ENCODE measurements at places on chromosomes 13 and 19.

DNA sequence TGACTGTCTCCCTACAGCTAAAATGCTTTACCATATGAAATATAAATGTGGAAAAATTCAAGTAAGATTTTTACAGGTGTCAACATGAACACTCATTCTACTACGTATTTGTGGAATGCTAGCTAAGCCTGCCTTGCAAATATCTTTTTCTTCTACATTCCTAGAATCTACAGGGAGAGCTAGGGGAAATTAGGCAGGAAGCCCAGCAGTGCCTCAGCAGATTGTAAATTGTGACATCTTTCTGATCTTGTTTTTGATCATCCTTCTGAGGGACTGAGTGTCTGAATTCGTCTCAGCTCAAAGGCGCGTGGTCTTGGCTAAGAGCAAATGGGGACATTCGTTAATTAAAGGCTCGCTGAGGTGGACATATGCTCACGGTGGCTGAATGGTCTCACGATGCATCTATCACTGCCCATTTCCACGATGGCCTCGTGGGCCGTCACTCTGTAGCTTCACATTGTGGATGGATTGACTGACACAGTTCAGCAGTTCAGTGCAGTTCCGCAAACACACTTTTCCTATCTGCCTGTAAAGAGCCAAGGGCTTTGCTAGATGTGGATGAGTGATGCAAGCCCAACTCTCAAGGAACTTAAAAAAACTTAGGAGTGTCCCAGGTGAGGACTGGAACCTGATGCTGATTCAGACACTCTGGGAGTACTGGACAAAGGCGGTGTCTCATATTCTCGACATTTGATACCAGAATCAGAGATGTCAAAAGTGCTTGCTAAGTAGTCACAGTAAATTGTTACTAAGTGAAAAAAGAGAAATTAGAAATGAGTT lies 562.5 kb downstream of the EFNB2 start:
- no peak for DNase-seq

GRCh38 chr19:10682397-10683063 lies 18.7 kb upstream of the QTRT1 start:
- DNase-seq, result no peak

DNA sequence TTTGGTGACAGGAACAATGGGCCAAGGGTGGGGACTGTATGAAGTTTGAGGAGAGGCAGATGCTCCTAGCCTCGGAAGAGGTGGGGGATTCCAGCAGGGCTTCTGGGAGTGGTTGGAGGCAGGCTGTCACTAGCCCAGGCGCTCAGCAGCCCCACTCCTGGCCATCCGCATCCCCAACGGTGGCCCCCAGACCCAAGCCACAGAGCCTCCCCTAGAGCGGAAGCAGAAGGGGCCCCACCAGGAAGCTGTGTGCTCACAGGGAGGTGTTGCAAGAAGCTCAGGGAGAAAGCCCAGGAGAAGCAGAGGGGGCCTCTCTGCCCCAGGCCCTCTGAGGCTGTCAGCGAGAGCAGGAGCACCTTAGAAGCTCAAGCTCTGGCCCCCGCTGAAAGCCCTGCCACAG lies 8.3 kb downstream of the PRAM1 start:
- no peak for DNase-seq

DNA sequence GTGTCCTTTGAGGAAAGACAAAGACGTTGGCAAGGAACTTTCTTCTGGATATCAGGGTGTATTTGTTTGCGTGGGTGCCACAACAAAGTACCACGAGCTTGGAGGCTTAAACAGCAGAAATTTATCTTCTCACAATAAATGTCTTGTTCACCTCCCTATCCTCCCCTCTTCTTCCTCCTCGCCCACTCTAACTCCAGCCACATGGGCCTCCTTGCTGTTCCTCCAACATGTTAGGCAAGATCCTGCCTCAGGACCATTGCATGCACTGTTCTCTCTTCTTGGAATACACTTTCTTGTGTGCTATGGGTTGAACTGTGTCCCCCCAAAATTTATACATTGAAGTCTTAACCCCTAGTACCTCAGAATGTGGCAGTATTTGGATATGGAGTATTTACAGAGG lies 45.7 kb downstream of the VAV1 start:
- no peak for DNase-seq

DNA sequence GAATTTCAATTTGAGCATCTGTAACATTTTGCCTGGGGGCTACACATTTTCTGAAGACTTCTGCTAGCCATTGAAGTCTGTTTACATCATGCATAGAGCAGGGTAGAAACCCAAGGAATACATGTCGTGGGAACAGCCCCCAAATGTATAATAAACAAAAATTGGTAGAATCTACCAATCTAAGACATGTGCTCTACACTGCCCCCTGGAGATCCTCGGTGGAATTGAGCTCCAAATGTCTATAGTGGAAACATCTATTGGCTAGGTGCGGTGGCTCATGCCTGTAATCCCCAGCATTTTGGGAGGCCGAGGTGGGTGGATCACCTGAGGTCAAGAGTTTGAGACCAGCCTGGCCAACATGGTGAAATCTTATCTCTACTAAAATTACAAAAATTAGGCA lies 57.3 kb downstream of the MBD3L2B start:
- no peak for DNase-seq

- no peak for DNase-seq
These were observed 482.0 kb downstream of the DIAPH3 start for GRCh38 chr13:59681636-59682311.

DNA sequence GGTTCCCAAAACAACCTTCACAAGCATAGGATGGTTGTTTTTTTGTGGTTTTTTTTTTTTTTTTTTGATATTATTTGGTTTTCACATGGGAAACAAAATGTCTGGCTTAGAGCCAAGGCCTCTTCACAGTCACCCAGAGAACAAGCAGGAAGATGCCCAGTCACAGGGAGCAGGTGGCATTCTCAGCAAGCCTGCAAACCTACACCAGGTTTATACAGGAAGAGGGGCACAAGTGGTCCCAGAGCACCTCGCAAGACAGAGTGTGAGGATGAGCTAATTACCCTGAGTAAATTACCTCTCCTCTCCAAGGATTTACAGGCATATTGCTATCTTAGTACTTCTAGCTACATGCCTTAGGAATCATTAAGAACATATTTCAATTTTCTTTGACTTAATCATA lies 1375.6 kb downstream of the EFNB2 start:
- DNase-seq, result no peak

- DNase-seq, result no peak
These were observed 581 bp downstream of the RCBTB1 start for GRCh38 chr13:49584771-49585182.

- DNase-seq, result no peak
These were observed 1.6 kb downstream of the ZNF565 start for GRCh38 chr19:36212895-36213294.

GRCh38 chr19:47518139-47518538 lies 3.3 kb upstream of the NAPA start:
- no peak for DNase-seq

DNA sequence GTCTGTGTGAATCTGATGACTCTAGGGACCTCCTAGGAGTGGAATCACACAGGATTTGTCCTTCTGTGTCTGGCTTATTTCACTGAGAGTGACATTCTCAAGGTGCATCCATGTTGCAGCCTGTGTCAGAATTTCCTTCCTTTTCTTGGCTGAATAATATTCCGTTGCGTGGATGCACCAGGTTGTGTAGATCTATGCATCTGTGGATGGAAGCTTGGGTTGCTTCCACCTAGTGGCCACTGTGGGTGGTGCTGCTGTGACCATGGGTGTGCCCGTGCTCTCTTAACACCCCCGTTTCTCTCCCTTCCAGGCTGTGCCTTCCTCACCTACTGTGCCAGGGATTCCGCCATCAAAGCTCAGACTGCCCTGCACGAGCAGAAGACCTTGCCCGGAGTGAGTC lies 26.2 kb downstream of the CELF5 start:
- DNase-seq, result no peak

DNA sequence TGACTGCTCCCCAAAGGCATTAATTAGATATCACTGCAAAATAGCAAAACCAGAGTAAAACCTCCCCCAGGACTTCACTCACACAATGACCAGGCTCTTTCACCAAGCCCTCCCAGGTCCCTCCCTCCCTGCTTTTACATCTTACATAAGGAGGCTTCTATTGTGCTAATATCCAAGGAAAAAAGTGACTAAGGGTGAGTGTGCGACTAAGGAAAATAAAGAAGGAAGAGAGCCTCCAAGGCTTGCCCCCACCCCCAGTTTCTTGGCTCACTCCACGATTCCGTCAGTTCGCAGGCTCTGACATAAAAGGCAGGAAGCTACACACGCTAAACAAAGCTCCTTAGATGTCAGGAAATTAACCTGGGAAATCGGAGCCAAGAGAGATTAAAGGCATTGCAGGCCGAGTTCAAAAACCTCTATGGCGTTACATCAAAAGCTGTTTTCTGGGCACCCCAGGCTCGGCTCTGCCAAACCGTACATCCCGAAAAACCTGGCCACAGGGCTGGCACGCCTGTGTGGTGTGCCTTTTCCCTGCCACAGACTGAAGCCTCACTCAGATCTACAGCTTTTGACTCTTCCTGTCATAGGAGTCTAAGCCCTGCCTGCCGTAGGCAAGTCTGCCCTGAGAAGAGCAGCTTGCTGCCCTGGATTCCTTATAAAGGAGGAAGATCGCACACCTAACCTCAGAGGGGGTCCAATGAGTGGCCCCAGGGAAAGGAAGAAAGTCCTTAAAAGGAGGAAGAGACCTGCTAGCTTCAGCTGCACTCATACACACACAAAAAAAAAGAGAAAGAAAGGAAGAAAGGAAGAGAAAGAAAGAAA lies 67.0 kb upstream of the SERP2 start:
- no peak for DNase-seq

DNA sequence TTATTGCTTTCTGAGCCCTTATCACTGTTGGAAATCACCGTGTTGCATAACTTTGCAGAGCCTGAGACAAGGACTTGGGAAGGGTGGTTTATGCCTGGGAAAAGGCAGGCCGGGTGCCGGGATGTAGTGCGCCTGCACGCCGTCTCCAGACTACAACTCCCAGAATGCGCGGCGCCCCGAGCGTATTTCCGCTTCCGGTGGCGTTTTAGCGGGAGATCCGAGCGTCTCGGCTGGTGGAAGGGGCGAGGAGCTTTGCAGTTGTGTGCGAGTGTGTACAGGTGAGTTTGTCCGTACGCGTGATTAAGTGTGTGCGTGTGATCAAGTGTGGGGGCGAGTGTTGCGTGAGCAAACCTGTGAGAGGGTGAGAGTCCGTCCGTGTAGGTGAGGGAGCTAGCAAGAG lies 75.4 kb downstream of the PEG3 start:
- DNase-seq, result no peak

- no peak for DNase-seq
These were observed 96.3 kb downstream of the MYCBP2 start for GRCh38 chr13:77230560-77230959.

GRCh38 chr19:4016486-4016885 lies 8.9 kb downstream of the PIAS4 start:
- DNase-seq, result no peak

- no peak for DNase-seq
These were observed 11.1 kb downstream of the LRRC4B start for GRCh38 chr19:50557009-50557613.

GRCh38 chr19:35828692-35829301 lies 16.2 kb upstream of the PRODH2 start:
- no peak for DNase-seq

DNA sequence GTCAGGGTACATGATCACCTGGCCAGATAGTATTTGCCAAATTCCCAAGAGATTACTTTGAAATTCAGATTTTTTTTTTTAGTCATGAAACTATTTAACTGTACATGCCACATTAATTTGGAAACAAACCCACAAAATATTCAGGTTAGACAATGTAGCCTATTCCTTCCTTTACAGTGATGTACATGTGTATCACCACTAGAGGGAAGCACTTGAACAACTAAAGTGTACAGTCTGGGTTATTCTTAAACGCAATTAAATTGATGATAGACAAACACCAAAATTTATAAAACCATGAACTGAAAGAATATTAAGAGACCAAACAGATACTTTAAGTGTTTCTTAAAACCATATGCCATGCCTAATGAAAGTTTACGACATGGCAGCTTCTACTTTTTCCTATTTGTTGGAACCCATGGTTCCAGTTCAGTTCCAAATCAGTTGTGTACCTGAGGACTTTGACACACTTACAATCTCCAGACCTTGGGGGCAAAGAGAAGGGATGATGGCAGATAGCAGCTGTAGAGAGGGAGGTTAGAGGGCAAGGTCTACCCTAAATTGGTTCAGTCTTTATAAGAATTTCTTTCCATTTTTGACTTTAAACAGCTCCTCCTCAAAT lies 52.8 kb downstream of the TNFSF13B start:
- DNase-seq, result no peak

DNA sequence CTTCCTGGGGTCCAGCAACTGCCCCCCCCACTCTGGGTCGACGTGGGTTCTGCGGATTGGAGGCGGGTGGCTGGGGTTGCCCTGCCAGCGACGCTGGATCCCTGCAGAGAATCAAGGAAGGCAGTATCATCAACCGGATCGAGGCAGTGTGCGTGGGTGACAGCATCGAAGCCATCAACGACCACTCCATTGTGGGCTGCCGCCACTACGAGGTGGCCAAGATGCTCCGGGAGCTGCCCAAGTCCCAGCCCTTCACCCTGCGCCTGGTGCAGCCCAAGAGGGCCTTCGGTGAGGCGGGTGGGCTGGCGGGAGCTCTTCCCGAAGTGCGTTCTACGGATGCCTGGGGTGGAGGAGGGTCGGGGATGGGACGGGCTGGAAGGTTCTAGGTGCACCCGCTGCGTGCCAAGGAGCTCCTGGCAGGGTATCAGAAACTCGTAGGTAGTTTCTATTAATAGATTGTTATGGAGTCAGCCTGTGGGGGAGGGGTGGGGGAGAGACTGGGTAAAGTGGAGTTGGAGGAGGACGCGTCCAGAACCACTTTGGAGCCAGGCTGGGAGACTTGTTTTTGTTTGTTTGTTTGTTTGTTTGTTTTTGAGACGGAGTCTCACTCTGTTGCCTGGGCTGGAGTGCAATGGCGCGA lies 1.5 kb downstream of the GIPC3 start:
- DNase-seq, result no peak

DNA sequence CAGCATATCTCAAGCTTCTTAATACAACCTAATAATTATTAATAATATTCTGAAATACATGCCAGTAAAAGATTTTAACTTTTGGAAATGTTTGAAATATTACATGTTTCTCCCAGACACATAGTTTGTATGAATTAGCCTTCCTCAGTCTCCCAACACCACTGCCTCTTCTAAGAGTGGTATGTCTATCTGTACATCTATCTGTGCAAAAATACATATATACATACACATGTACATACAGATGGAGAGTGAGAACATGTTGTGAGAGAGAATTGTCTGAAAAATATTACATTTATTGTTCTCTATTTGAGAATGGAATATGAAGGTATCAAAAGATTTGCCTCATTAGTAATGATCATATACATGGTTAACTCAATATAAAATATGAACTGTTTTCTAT lies 1567.2 kb upstream of the PRR20A start:
- no peak for DNase-seq

GRCh38 chr19:40623403-40624251 lies 22.5 kb downstream of the LTBP4 start:
- DNase-seq, result no peak

- DNase-seq, result no peak
These were observed 1952.0 kb downstream of the OLFM4 start for GRCh38 chr13:54980651-54981050.

- no peak for DNase-seq
These were observed 180.7 kb downstream of the SLITRK6 start for GRCh38 chr13:85618521-85618920.

GRCh38 chr19:13003081-13003480 lies 7.8 kb downstream of the NFIX start:
- DNase-seq, result no peak

All from cortex of kidney (tissue), 1 donor.